NCI-H1048 (cell line): ENCODE measurements at places on chromosomes 4 and X.

DNA sequence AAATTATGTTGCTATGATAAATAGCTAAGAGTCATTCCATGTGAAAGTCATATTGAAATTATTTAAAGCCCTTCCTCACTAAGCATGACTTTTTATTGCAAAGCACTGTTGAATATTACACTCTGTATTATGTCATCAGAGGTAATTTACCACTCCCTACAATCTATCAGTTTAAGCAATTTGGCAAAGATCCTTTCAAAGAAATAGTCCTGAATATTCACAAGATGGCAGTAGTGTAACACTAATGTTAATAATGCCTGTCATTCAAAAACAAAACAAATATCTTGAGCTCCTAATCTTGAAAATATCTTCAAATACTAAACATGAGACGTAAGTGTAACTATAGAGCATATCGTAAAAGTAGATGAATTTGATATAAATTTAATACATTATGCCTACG is 208.6 kb upstream of the TECRL start:
- DNase-seq, result peak; percentile 6

DNA sequence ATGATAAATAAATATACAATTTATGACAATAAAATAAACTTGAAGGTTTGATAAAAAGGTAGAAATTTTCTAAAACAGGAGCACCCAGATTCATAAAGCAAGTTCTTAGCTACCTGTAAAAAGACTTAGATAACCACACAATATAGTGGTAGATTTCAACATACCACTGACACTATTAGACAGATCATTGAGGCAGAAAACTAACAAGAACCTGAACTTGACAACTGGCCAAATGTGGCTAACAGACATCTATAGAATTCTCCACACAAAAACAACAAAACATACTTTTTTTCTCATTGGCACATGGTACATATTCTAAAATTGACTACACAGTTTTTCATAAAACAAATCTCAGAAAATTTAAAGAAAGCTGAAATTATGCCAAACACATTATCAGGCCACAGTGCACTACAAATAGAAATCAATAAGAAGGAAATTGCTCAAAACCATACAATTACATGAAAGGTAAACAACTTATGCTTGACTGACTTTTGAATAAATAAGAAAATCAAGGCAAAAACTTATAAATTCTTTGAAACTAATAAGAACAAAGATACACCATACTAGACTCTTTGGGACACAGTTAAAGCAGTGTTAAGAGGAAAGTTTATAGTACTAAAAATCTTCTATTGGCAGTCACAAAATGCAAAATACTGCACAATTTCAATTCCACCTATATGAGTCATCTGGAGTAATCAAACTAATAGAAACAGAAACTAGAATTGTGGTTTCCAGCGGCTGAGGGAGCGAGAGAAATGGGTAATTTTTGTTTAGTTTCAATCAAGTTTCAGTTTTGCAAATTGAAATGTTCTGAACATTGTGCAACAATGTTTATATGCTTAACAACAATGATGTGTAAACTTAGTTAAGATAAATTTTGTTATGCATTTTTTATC is 925.6 kb downstream of the SH3BGRL start:
- no peak for DNase-seq

DNA sequence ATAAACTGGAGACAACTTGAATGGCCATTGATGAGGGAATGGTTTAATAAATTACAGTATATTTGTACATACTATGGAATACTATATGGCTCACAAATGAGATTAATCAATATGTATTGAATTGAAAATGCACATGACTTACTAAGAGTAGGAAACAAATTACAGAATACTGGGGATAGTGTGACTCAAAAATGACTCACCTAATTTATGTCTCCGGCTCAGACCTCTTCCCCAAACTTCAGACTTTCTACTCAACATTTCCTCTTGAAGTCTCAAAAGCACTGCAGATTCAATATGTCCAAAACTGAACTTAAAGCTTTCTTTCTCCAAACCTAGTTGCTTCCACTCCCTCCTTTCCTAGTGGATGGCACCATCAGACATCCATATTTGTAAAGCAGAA is 28.8 kb upstream of the GRIA3 start:
- no peak for DNase-seq

GRCh38 chrX:140672840-140673731 is 36.5 kb upstream of the LINC00632 start:
- DNase-seq, result no peak

GRCh38 chr4:121212806-121213205 is 48.7 kb upstream of the TNIP3 start:
- no peak for DNase-seq

- DNase-seq, result no peak
Measured at GRCh38 chr4:2947926-2948325, 15.3 kb downstream of the NOP14 start.

DNA sequence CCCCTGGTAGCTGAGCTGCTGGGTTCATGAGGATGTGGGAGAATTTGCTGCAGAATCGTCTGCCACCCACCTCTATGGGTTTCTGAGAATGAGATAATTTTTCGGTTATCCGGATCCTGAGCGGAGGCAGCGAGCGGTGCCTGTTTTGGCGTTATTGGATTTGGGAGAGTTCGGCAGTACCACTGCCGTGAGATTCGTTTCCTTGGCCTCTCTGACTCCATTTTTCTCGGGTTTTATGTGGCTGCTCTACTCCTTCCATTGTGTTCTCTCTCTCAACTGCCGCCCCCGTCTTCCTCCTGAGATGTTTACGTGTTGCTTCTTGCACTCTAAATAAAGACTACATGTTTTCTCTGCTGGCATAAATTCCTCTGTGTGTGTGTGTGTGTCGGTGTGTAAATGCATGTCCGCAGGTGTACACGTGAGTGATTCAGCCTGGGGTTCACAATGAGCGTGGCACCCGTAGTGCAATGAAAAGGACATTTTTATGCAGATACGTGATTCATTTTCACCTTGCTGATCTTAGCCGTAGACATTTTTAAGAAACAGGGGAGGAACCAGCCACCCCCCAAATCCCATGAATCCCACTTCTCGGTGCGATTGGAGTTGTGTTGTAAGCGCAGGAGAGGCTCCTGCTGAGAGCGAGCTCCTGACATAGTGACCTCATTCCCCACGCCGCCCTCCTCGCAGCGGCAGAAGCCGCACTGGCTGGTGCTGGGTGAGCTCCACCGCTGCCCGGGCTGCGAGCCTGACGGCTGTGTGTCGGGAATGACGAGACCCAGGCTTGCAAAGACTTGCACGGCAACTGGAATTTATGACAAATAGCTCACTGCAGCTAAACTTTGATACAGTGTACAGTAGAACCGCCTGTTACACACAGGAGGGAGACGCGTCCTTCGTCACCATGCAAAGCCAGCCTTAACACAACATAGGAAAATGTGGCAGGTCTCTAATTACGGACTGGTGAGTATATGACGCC is 82.2 kb downstream of the STOX2 start:
- DNase-seq, result no peak

DNA sequence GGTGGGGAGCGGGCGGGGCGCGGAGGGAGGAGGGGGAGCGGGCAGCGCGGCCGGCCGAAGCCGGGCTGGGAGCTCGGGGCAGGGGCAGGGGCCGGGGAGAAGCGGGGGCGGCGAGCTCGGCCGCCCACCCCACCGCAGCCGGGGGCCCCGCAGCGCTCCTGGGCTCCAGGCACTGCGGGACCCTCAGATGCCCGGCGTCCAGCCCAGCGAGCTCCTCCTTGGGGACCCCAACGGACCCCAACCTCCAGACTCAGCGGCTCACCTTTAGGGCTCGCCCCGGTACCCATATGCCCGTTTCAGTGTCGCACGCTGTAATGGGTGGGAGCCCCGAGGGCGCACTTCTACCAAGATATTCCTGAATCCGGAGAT is 357 bp upstream of the ADGRG2 start:
- DNase-seq, result no peak

- no peak for DNase-seq
Measured at GRCh38 chrX:23699636-23700194, 32.4 kb downstream of the PRDX4 start.
